ENCODE measurements at places on chromosomes 2 and 18.

DNA sequence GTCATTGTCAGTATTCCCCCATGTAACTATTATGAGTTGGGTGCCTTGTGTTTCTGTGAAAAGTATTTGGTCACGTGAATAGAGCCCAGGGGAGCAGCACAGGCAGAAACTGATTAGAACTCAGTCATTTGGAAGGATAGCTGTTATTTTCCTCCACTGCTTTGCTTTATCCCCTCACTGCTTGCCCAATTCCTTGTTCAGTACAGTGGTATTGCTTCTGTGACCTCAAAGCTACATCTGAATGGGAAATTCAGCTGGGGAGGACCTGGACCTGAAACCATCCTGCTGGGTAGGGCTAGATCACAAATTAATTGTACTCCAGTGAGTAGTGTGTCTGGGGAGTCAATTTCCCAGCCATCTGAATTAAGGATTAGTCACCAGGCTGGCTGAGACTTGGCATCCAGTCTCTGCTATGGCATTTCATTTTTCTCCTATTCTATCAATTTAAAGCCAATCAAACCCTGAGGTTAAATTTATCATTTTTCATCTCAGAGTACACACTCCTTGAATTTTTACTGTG lies 1231.6 kb upstream of the GYPC start:
- no peak for DNase-seq

DNA sequence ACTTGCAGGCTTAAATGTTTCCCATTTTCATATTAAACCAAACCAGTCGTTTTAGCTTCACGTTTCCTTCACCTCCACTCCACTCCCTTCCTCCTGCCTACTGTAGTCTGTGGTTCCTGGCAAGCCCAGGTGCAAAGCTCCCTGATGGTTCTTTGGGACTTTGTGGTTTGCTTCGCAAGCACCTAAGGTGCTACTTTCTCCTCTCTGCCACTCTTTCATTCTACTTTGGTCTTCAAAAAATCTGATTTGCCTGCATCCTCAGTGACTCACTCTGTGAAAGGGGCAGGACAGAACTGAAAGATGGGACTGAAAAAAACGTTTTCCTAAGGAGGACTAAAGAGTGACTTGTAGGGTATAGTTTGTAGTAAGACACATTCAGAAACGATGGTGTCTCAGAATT lies 228.4 kb downstream of the CYRIA start:
- DNase-seq, result no peak

DNA sequence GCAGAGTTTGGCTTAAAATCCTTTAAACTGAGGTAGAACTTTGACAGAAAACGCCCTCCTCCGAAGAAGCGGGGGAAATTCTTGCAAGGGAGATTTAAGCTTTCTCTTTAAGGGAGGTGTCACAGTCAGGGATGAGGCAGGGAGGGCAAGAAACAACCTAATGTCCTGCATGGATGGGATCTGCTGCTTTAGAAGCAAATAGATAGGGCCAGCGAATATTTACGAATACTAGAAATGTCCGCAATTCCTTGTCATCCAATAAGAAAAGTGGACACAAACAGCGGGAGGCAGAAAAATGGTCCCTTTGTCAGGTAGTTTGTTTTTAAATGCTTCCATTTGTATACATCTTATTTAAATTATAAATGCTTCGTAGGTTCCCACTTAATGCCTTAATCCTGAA lies 12.0 kb downstream of the MEIS1 start:
- DNase-seq, result no peak

GRCh38 chr2:30204281-30204680 lies 27.1 kb upstream of the LBH start:
- DNase-seq, result no peak

DNA sequence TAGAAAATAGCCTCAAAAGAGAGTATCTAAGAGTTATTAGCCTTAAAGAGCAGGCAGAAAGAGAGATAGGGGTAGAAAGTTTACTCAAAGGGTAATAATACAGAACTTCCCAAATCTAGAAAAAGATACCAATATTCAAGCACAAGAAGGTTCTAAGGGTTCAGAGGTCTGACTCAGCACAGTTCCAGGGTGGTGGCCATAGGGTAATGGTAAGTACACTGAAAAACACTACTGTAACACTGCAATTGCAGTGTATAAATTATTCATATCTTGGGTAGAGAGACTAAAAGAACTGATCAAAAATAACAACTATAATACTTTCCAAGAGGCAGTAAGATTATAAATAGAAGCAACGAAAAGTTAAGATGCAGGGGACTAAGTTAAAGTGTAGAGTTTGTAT lies 115.2 kb downstream of the ROCK1 start:
- DNase-seq, result no peak

DNA sequence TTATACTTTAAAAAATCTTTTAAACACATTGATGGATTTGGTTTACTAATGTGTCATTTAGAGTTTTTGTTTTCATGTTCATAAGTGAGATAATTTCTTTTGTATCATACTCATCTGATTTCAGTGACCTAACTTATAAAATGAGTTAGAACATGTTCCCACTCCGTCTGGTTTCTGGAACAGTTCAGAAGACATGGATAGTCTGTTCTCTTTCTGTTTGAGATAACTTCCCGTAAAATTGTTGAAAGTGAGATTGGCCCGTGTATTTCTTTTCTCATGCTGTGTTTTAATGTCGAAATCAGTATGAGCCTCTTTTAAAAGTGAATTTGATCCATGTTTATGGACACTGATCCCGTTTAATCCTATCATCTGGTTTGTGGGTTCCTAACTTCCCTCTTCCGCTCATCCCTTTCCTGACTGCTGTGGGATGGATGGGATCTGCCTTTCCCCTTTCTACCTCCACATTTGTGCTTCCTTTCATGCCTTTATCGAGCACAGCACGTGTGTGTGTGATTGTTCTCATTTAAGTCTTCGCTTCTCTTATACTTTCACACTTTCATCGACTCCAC lies 78.9 kb downstream of the COPS8 start:
- DNase-seq, result no peak

- no peak for DNase-seq
These were observed 357.2 kb downstream of the SATB2 start for GRCh38 chr2:199100326-199101110.

GRCh38 chr2:157900203-157900602 lies 24.1 kb upstream of the ACVR1 start:
- DNase-seq, result no peak
